ENCODE measurements at places on chromosomes 4 and X. TPM values are rescaled to one million over a fixed set of nuclear protein-coding genes. Genes with fewer than 3 reads are reported as not detected.

The PAGE5 gene
- not detected for total RNA-seq

The CSAG3 gene
- not detected for total RNA-seq

The GLOD5 gene
- not detected for total RNA-seq

The WDFY3 gene
- total RNA-seq: 78.6 TPM

The MAGEA6 gene
- total RNA-seq: not detected

The MAP7D2 gene
- 0.56 TPM for total RNA-seq
